NCI-H1436 treated with DMSO at 0.1 percent for 48 hours (cell line): ENCODE measurements at places on chromosomes 11 and 22.

- DNase-seq, result no peak
Observed at GRCh38 chr11:2196970-2197770, 25.6 kb upstream of the TH start.

DNA sequence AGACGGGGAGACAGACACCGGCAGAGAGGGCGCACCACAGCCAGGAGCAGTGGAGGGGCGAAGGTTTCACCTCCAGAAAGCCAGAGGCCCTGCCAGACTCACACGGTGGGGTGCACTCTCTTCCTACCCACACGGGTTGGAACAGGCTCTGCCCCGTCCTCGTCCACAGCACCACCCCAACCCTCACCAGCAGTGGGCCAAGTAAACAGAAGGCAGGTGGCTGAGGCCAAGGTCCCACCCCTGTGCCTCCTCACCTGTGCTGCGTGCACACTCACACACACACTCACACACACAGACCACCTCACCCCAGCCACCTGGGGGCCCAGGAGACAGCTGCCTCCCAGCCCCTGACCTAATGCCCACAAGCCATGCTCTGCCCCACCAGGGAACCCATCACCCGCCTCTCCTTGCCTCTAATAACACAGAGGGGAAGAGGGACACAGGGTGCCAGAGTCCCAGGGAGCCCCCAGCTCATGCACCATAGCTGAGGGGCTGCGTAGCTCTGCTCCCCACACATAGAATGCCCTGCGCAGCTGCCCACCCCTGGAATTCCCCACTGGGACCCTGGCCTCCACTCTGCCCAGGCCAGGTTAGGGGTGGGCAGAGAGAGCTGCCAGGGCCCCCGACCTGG is 3.1 kb downstream of the CYB5R3 start:
- DNase-seq, result no peak

- no peak for DNase-seq
Observed at GRCh38 chr22:44578110-44578457, 80.1 kb upstream of the RTL6 start.

GRCh38 chr22:29029202-29030000 is 32.2 kb downstream of the C22orf31 start:
- no peak for DNase-seq

GRCh38 chr22:25878933-25879332 is 136.9 kb downstream of the MYO18B start:
- DNase-seq, result peak; percentile 39

DNA sequence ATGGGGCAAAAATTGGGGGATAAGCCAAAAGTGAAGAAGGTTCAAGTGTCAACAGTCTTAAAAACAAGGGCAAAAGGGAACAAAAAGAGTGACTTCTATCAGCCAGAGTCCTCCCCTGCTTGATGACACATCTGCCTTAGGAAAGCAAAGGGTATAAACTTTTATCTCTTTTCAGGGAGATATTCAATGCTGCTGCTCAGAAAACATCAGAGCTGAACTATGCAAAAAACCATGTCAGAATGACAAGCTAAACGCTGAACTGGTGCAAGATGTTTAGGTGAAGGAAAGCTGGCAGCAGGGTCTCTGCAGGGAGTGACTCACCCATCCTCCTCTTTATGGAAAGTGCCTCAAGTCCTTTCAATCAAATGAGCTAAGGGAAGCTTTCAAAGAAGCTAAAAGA is 24.7 kb downstream of the ALG9 start:
- DNase-seq, result no peak

GRCh38 chr22:47298017-47298785 is 535.8 kb downstream of the TBC1D22A start:
- no peak for DNase-seq

- no peak for DNase-seq
Observed at GRCh38 chr11:121790430-121790829, 325.6 kb downstream of the BLID start.

DNA sequence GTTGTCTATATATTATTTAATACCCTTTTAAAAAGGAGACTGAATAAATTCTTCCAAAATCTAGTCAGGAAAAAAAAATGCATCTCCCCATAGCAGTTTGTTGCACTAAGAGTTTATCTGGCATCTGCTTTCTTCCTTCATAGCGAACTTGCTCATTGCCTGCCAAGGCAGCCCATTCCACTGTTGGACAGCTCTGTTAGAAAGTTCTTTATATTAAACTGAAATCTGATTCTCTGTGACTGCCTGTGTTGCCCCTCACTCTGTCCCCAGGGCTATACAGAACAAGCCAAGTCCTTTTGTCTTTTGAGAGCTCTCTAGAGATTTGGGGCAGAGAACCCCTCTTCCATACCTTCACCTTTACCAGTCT is 3.3 kb upstream of the CHRDL2 start:
- no peak for DNase-seq

GRCh38 chr11:121037016-121037415 is 13.1 kb downstream of the TBCEL start:
- no peak for DNase-seq

DNA sequence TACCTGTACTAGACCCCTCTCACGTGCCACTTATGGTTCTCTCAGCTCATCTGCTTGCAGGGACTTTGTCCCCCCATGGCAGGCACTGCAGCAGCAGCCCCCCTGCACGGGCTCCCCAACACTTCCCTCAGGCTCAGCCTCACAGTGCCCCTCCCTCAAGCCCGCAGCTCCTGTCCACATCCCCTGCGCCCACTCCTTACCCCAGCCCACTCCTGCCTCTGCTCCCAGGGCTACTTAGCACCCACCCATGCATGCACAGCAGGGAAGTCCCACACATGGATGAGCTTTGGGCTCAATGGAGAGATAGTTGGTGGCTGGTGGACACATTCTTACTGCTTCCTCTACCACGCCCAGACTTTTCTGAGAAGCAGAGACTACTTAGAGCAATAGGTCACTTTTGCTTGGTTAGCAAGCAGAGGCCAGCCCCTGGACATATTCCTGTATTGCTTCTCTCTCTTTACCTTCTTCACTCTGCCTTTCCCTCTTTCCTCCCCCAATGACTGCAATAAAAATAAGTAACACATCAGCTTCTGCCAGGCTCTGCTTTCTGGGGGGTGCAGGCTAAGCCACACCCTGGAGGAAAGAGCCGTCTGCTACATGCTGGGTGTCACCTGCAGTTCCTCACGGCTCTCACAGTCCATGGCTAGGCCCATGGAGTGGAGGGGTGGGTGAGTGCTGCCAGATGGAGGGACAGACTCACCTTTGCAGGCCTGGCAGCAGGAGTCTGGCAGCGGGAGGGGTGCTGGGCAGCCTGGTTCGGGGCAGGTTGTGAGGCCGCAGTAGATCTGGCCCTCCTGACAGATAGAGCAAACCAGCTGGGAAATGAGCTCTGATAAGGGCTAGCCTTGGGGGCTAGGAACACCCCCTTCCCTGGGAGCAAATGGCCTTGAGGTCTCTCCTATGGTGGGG is 23.4 kb downstream of the CHRDL2 start:
- DNase-seq, result no peak

- DNase-seq, result no peak
Observed at GRCh38 chr11:97740801-97741151, 1280.0 kb upstream of the CNTN5 start.

- no peak for DNase-seq
Observed at GRCh38 chr22:48098921-48099245, 1336.4 kb downstream of the TBC1D22A start.

- DNase-seq, result no peak
Observed at GRCh38 chr11:125092669-125093068, 18.8 kb downstream of the TMEM218 start.

DNA sequence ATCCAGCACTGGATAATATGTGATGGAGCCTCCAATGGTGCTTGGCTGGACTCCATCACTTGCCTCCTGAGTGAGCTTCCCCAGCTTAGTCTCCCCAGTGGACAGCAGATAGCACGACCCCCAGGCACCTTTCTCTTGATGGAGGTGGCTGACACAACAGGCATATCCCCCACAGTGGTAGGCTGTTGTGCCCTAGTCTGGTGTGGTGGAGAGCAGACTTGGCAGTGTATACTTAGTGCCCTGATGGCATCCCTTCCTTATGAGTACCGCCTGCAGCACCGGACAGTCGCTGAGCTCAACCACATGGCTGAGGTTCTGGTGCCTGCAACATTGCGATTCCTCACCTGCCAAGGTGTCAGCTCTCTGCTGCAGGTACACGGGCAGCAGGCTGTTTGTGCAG is 50.1 kb downstream of the DNHD1 start:
- DNase-seq, result no peak

DNA sequence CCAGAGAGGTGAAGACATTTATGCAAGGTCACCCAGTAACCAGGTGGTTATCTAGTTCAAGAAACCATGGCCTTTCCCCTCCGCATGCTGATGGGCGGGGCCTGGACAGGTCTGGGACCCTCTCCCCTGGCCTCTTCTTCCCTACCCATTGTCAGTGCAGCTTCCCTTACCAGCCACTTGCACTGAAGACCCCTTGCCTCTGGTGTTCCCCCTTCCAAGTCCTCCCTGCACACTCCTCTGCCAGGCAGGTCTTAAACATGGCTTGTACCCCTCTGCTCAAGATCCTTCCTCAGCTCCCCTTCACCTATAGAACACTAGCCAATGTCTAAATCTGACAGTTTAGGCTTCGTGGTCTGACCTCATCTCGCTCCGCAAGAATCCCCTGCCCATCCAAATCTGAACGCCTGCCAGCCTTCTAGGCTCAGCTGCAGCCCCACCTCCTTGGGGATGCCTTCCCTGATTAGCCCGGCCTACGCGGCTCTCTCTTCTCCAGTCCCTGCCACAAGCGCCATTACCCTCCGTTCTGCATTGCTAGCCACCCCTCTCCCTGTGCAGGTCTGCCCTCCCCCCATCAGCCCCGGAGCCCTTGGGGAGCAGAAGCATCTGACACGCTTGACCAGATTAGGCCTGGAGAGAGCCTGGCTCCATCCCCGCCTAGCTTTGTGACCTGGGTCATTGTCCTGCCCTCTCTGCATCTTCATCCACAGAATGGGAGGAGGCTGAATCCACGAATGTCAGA is 213.8 kb downstream of the DSCAML1 start:
- no peak for DNase-seq

DNA sequence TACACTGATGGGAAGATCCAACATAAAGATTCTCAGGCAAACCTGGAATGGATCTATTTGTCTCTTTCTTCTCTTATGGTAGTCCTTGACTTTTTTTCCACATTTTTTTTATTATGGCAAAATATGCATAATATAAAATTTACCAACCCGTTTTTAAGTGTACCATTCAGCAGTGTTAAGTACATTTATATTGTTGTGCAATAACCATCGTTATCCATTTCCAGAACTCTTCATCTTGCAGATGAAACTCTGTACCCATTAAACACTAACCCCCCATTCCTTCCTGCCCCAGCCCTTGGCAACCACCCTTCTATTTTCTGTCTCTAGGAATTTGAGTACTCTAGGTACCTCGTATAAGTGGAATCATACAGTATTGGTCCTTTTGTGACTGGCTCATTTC is 99.7 kb downstream of the DSCAML1 start:
- DNase-seq, result no peak

DNA sequence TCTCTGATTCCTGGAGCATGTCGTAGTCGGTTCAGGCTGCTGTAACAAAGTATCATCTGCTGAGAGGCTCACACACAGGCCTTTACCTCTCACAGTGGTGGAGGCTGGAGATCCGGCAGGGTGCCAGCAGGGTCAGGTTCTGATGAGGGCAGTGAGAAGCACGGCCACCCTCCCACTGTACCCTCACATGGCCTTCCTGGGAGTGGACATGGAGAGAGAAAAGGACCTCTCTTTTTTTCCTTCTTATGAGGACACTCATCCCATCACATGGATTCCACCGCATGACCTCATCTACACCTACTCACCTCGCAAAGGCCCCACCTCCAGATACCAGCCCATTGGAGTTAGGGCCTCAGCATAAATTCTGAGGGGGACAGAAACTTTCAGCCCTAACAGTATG is 99.5 kb downstream of the BCR start:
- no peak for DNase-seq

- DNase-seq, result no peak
Observed at GRCh38 chr11:20315800-20316199, 47.7 kb upstream of the HTATIP2 start.

DNA sequence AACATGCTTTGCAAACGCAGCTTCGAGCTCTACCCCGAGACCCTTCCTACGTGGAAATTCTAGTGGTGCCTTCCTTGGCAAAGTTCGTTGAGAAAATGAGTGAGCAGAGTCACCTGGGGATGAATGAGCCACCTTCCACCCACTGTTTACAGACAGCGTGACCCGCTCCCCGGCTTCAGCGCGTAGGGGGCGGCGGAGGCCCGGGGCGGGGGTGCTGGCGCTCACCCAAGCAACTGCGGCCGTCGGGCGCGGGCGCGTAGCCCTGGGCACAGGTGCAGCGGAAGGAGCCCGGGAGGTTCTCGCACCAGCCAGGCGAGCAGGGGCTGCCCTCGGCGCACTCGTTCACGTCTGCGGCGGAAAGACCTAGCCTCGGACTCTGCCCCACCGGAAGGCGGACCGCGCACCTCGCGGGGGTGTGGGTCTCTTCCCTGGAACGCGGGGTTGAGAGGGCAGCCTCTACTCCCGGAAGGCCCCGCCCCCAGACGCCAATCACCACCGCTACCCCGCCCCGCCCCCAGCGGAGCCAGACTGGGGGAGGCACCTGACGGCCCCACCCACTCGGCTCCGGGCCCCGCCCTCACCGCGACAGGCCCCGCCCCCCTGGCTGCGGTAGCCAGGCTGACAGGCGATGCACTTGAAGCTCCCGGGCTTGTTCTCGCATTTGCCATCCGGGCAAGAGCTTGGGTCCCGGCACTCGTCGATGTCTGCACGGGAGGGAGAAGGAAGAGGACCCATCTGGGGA is 11.8 kb downstream of the LTBP3 start:
- no peak for DNase-seq

DNA sequence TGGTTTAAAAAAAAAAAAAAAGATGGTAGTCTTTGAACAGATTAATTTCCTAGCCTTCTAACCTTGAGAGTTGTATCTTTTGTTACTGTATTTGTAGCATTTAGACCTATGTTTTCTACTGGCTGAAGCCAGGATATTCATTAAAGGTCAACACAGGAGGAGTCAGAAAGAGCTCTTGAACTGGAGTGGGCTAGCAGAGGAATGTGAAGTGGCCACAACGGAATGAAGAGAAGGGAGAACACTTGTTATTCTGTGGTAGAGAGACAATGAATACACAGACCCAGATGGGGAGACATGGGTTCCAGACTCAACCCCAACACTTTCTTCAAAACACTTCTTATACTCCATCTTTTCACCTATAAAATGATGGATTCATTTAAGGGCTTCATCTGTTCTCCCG is 88.1 kb downstream of the RELT start:
- no peak for DNase-seq

- DNase-seq, result no peak
Observed at GRCh38 chr22:41913040-41913719, 1.7 kb downstream of the SHISA8 start.

- no peak for DNase-seq
Observed at GRCh38 chr11:113334183-113334582, 19.8 kb downstream of the TTC12 start.

GRCh38 chr22:35197071-35197470 is 60.2 kb upstream of the HMGXB4 start:
- DNase-seq, result no peak

GRCh38 chr11:108906826-108907225 is 242.0 kb downstream of the DDX10 start:
- no peak for DNase-seq
